HT-29 (cell line): ENCODE measurements at places on chromosomes 5 and 9. TPM values are rescaled to one million over a fixed set of nuclear protein-coding genes. Genes with fewer than 3 reads are reported as not detected.

The CARD9 gene
- total RNA-seq: 98.9 and 116 TPM in 2 replicates

The HINT1 gene
- total RNA-seq: 132 and 136 TPM in 2 replicates

The NIPSNAP3A gene
- 7.0 TPM in 2 replicates for total RNA-seq

The BTNL3 gene
- total RNA-seq: not detected in 2 replicates

The SMIM32 gene
- total RNA-seq: not detected in 2 replicates

The SCGB3A1 gene
- not detected in 2 replicates for total RNA-seq

The KIF4B gene
- total RNA-seq: not detected in 2 replicates

The NACC2 gene
- total RNA-seq: 32.6 and 38.1 TPM in 2 replicates

The LECT2 gene
- total RNA-seq: not detected in 2 replicates

The FGD3 gene
- total RNA-seq: 12.8 and 14.7 TPM in 2 replicates

The STK32A gene
- not detected in 2 replicates for total RNA-seq

The RALGPS1 gene
- total RNA-seq: 9.9 and 12.4 TPM in 2 replicates

The ADCY2 gene
- total RNA-seq: not detected in 2 replicates

The ANKRD34B gene
- total RNA-seq: not detected in 2 replicates

The PCDHA1 gene
- total RNA-seq: not detected in 2 replicates

The RFESD gene
- 0.03 TPM in 1 of 2 replicates, not detected in the other for total RNA-seq

The SH3TC2 gene
- total RNA-seq: 18.0 and 19.9 TPM in 2 replicates

The LCP2 gene
- not detected in 2 replicates for total RNA-seq

The FOXD4L3 gene
- total RNA-seq: not detected in 2 replicates

The CCNJL gene
- 7.9 and 9.1 TPM in 2 replicates for total RNA-seq

The MLLT3 gene
- total RNA-seq: 19.7 and 20.2 TPM in 2 replicates

The PRR7 gene
- total RNA-seq: 69.3 and 86.7 TPM in 2 replicates

The GAPVD1 gene
- total RNA-seq: 19.1 and 22.9 TPM in 2 replicates

The VLDLR gene
- total RNA-seq: 1.7 and 2.0 TPM in 2 replicates

The GFI1B gene
- not detected in 2 replicates for total RNA-seq

The PCDHB2 gene
- 0.13 TPM in 1 of 2 replicates, not detected in the other for total RNA-seq

The GABRA1 gene
- total RNA-seq: not detected in 2 replicates

The PCDHA8 gene
- total RNA-seq: not detected in 2 replicates

The GPR151 gene
- total RNA-seq: not detected in 2 replicates

The GAS1 gene
- total RNA-seq: 0.03 and 0.21 TPM in 2 replicates

The LHFPL2 gene
- total RNA-seq: 11.7 and 18.9 TPM in 2 replicates

The KLHL3 gene
- total RNA-seq: 3.5 and 4.5 TPM in 2 replicates

The TPM2 gene
- total RNA-seq: 61.0 and 69.8 TPM in 2 replicates

The HTR4 gene
- total RNA-seq: 0.15 TPM in 1 of 2 replicates, not detected in the other

The PCDHB5 gene
- total RNA-seq: not detected in 2 replicates

The TSLP gene
- total RNA-seq: not detected in 2 replicates

The PDCD1LG2 gene
- not detected in 2 replicates for total RNA-seq

The PCDHGB4 gene
- total RNA-seq: 0.05 TPM in 1 of 2 replicates, not detected in the other

The TEX48 gene
- not detected in 2 replicates for total RNA-seq

The TAS2R1 gene
- total RNA-seq: not detected in 2 replicates

The SPINK5 gene
- 0.39 and 0.76 TPM in 2 replicates for total RNA-seq

The FEM1C gene
- total RNA-seq: 6.7 and 7.3 TPM in 2 replicates

The PCDHGA12 gene
- 0.13 and 0.37 TPM in 2 replicates for total RNA-seq

The CER1 gene
- total RNA-seq: not detected in 2 replicates

The FCN2 gene
- total RNA-seq: not detected in 2 replicates

The IL7R gene
- total RNA-seq: not detected in 2 replicates

The ESM1 gene
- not detected in 2 replicates for total RNA-seq

The C8G gene
- 0.71 and 2.6 TPM in 2 replicates for total RNA-seq

The ZFR gene
- 61.0 and 74.6 TPM in 2 replicates for total RNA-seq
